ENCODE measurements at places on chromosomes 16 and 17. TPM values are rescaled to one million over a fixed set of nuclear protein-coding genes. Genes with fewer than 3 reads are reported as not detected.

DNA sequence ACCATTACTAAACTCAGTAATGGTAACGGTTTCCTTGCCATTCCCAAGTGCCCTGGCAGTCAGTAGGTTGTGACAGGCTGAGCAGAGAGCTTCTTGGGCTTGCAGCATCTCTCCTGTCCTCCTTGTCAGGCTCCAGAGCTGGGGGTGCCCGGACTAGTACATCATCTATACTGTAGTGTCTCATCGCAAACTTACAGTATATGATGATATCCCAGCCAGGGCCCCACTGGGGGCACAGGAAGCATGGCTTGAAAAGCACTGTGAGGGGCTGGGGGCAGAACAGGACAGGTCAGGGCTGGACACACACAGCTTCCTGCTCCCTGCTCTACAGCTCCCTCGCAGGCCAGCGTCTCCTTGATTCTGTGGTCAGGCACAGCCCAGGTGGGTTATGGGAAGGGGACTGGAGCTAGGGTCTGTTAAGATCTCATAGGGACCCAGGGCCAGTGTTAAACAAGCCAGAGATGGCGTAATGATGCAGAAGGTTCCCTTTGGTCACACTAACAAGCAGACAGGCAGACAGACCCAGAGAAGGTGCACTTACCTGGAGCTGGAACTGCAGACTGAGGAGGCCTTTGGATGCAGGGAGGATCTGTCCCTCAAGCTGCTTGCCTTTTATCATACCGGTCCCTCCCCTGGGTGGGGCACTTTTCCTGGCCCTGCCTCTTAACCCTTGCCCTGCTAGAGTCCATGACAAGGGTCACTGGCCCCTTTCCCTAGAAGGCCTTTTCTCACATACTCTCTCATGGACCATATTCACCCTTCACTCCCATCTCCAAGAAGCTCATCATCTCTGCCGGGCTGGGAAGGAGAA lies 6.8 kb downstream of the ERAL1 start:
- H3K4me1 ChIP-seq, result no peaks in the 10 kb centered on the region
- H3K27ac ChIP-seq, result no peak overlapping the region
- no peaks in the 10 kb centered on the region for H3K27me3 ChIP-seq
- no peak for DNase-seq
- H3K4me3 ChIP-seq, result no peak overlapping the region
- no peaks in the 10 kb centered on the region for H3K36me3 ChIP-seq

GRCh38 chr16:48592839-48593429 lies 17.0 kb downstream of the N4BP1 start:
- no peak overlapping the region for H3K27ac ChIP-seq
- H3K4me1 ChIP-seq, result peaks cover 7% of the 10 kb centered on the region

- H3K36me3 ChIP-seq, result no peaks in the 10 kb centered on the region
- no peaks in the 10 kb centered on the region for H3K27me3 ChIP-seq
- no peak overlapping the region for H3K27ac ChIP-seq
- no peak for DNase-seq
These were observed 7.4 kb downstream of the TMC6 start for GRCh38 chr17:78120971-78121800.

The KRTAP1-3 gene
- not detected for polyA plus RNA-seq

The ITGAL gene
- 1.0 TPM for polyA plus RNA-seq

DNA sequence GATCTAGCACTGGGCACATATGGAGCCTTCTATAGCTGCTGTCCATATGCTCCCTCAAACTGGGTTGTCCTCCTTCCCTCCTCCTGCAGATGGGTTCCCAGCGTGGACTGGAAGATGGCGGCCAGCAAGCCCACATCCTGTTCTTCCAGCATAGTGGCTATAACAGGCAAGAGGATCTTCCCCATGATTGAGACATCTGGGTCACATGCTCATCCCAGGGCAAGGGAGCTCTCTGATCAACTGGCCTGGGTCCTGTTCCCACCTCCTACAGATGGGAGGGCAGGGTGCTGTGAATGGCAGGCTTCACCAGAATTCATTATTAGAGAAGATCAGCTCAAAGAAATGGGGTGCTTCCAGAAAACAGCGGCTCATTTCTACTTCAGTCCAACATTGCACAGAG lies 210.2 kb downstream of the PARN start:
- DNase-seq, result no peak
- no peak overlapping the region for H3K4me3 ChIP-seq
- H3K4me1 ChIP-seq, result peaks cover 3% of the 10 kb centered on the region
- no peaks in the 10 kb centered on the region for H3K27me3 ChIP-seq

The IGF2BP1 gene
- polyA plus RNA-seq, result under 0.01 TPM

The KRTAP16-1 gene
- polyA plus RNA-seq, result not detected

GRCh38 chr16:58853854-58854791 lies 120.0 kb upstream of the GOT2 start:
- DNase-seq, result no peak
- H3K36me3 ChIP-seq, result no peaks in the 10 kb centered on the region
- H3K27me3 ChIP-seq, result no peaks in the 10 kb centered on the region
- H3K27ac ChIP-seq, result no peak overlapping the region
- no peak overlapping the region for H3K4me3 ChIP-seq

The RCVRN gene
- 0.26 TPM for polyA plus RNA-seq

DNA sequence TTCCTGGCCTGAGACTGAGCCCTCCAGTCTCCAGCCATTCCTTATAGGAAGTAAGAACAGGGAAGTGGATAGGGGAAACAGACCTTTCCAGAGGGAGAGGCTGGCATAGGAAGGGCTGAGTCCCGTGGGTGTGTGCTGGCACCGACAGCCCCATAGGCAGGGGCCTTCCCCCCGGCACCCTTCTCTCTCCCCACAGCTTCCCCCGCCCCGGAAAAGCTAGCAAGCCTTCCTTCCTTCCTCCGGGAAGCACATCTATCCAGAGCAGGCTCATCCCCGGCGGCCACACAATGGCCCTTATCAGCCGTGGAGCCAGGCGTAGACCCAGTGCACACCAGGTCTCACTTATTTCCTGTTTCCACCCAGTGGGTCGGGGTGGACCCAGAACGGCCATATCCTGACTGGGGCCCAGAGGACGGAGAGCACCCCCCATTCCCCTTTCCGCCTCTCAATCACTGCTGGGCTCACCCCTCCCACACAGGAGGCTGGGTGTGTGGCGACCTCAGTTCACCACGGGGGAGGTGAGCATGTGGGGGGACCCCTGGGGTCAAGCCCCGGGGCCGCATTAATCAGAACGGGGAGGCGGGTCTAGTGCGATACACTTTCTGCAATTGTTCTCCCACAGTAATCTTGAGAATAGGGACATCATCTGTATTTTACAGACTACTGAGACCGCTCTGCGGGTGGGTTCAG lies 950 bp upstream of the MYO1C start:
- no peak for DNase-seq
- no peak overlapping the region for H3K27ac ChIP-seq
- no peaks in the 10 kb centered on the region for H3K27me3 ChIP-seq
- H3K36me3 ChIP-seq, result no peaks in the 10 kb centered on the region
- H3K4me1 ChIP-seq, result peaks cover 3% of the 10 kb centered on the region

The PPM1E gene
- polyA plus RNA-seq, result 0.34 TPM

The CEP112 gene
- polyA plus RNA-seq, result 9.8 TPM

DNA sequence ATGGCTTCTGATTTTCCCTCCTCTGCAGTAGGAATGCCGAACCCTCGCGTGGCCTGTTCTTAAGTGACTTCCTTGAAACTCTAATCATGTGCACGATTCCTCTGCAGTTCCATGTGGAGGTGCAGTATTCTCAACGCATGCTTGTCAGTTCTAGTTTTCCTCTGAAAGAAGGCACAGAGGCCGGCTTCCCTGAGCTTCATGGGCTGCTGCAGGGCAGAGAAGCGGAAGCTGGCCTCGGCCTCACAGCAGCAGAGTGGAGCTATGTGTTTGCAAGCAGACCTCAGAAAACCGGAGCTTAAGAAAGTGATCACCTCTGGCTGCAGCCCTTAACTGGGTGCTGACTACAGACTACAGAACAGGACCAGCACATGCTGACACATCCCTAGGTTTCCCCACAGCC lies 500.7 kb downstream of the GRIN2A start:
- no peaks in the 10 kb centered on the region for H3K36me3 ChIP-seq
- H3K27me3 ChIP-seq, result no peaks in the 10 kb centered on the region
- H3K4me3 ChIP-seq, result no peak overlapping the region
- no peak for DNase-seq

- H3K36me3 ChIP-seq, result no peaks in the 10 kb centered on the region
- peak overlapping the region; percentile 16 for H3K4me3 ChIP-seq
- no peaks in the 10 kb centered on the region for H3K27me3 ChIP-seq
- no peaks in the 10 kb centered on the region for H3K4me1 ChIP-seq
- peak; percentile 24 for DNase-seq
These were observed 15.8 kb downstream of the MEOX1 start for GRCh38 chr17:43645765-43646481.

DNA sequence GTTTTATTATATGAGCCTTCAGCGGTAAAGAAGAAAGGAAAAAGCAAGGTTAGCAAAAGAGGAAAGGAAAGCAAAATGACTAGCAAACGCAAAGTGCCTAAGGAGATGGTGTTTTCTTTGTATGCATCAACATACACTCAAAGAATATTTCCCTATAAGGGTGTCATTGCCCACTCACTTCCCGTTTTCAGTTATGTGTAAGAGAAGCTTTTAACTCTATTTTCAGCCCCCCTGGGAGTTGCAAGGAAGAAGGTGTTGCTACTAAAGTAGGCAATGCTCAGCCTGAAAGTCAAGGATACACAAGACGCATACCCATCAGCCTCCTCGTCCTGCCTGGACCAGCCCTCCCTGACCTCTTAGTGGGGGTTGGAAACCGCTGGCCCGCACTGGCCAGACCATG lies 267.7 kb upstream of the ZFHX3 start:
- H3K4me3 ChIP-seq, result no peak overlapping the region
- no peak for DNase-seq
- H3K36me3 ChIP-seq, result no peaks in the 10 kb centered on the region

- no peak overlapping the region for H3K4me3 ChIP-seq
- no peak for DNase-seq
- H3K36me3 ChIP-seq, result no peaks in the 10 kb centered on the region
- H3K4me1 ChIP-seq, result no peaks in the 10 kb centered on the region
- no peak overlapping the region for H3K27ac ChIP-seq
These were observed 7.5 kb downstream of the NPTX1 start for GRCh38 chr17:80468781-80469493.

- H3K4me3 ChIP-seq, result no peak overlapping the region
- peaks cover 3% of the 10 kb centered on the region for H3K4me1 ChIP-seq
- no peak overlapping the region for H3K27ac ChIP-seq
- H3K27me3 ChIP-seq, result no peaks in the 10 kb centered on the region
- DNase-seq, result peak; percentile 75
These were observed 22.8 kb upstream of the PVALEF start for GRCh38 chr17:81142301-81143199.

The PRAC2 gene
- polyA plus RNA-seq, result not detected

DNA sequence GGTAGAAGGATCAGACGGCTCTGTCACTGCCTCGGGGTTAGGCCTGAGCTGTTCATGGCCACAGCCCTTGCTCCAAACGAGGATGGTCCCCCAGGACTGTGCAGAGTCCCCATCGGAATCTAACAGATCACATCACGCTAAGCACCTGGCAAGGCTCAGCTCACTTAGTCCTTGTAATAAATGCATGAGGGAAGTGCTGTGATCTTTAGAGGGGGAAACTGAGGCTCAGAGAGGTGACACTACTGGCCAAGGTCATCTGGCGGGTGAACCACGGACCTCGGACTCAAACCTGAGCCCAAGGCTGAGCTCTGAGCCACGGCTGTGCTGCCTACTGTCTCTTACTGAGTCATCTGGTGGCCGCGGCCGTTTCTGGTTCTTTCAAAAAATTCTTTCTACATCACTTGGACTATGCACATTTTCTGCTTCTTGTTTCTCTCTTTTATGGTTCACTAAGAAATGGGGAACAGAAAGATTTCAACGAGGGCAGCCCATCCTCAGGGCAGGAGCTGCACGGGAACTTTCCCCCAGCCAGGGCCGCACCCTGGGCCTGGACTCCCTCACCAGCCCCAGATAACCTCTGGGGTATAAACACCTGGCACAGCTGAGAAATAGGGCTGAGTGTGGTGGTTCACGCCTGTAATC lies 55.6 kb downstream of the COTL1 start:
- no peak overlapping the region for H3K4me3 ChIP-seq
- no peak for DNase-seq
- no peak overlapping the region for H3K27ac ChIP-seq
- no peaks in the 10 kb centered on the region for H3K4me1 ChIP-seq
